ENCODE measurements at places on chromosomes 6 and 20.
A peak's percentile ranks its signal among the peaks of the same experiment; 100 is the strongest.

- no peak for DNase-seq
These were observed 186.2 kb downstream of the HAO1 start for GRCh38 chr20:7754102-7754501.

- DNase-seq, result no peak
These were observed 22.6 kb upstream of the XRN2 start for GRCh38 chr20:21280522-21281016.

GRCh38 chr6:75431379-75431778 lies 62.2 kb downstream of the FILIP1 start:
- DNase-seq, result no peak

DNA sequence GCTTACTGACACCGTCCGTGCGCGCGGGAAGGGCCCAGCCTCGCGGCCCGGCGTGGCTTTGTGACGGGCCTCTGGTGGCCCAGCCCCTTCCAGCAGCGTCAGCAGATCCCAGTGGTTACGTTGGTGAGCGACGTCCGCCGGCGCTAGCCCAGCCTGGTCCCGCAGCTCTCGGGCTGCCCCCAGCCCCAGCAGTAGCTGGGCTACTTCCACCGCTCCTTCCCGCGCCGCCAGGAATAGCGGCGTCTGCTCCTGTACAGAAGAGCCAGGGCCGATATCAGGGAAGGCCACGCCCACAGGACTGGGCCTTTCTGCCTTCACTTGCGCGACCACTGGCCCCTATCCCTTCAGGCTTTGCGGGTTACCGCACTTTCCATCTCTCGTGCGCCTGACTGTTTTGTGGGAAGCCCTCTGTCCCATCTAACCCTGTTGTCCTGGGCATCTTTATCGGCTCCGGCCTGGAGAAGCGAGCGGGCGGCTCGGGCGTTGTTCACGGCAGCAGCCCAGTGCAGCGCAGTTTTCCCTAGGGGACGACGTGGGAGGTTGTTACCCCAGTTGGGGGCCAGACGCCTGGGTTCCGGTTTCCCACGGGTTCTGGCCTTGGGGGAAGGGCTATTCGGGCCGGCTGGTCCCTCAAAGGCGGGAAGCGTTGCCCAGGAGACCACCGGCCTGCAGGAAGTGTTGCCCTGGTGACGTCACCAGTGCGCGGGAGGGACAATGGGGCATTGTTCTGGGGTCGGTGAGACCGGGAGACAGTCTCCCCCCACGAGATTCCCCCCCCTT lies 3.6 kb upstream of the GPSM3 start:
- DNase-seq, result peak; percentile 45

DNA sequence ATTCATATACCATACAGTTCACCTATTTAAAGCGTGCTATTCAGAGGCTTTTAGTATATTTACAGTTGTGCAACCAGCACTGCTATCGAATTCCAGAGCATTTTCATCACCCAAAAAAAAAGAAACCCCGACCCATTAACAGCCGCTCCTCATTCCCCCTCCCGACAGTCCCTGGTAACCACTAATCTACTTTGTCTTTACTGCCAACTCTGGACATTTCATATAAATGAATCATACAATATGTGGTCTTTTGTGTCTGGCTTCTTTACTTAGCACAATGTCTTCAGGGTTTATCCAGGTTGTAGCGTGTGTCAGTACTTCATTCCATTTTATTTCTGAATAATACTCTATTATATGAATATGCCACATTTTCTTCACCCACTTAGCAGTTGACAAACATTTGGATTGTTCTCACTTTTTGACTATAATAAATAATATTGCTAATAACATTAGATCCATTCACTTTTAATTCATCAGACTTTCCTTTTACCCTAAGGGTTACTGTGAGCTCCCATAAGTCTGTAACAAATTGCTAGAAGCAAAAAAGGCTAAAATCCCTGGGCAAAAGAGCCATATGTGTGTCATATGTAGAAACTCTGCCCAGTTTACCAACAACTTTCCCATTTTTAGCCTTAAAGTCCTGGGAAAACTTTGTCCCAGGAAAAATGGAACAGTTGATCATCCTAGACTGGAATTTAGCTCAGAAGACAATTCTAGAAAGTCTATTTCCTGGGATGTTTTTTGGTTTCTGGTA lies 23.2 kb upstream of the ROS1 start:
- no peak for DNase-seq

DNA sequence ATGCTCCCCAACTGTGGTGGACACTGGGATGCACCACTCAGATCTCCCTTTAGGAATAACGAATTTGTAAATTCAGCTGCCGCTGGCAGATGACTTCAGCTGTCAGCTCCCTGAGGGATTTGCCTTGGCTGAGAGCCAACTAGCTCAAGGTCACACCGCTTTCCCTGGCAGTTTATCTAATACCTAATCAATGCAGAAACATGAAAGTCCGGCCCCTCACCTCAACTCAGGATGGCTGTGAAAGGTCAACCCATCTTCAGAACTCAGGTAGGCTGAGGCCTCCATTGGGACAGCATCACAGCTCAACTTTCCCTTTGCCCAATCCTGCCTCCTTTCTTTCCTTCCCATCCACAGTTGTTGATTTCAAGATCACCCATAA lies 22.8 kb upstream of the SCGN start:
- DNase-seq, result no peak

DNA sequence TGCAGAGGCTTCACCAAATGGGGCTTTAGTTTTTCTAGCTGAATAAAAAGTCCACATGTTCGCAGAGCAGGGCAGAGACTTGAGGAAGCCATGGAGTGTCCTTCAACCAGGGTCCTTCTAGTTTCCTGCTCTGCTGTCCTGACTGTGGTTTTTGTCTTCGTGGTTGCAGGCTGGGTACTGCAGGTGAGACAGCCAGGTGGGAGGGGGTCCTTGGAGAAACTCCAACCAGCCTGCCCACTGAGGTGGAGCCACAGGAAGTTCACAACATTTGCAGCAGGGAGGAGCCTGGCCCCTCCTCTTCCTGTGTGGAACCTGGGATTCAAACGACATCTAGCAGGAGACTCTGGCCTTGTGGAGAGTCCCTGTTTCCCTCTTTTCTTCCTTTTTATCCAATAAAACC lies 68.8 kb upstream of the MYLIP start:
- DNase-seq, result no peak

DNA sequence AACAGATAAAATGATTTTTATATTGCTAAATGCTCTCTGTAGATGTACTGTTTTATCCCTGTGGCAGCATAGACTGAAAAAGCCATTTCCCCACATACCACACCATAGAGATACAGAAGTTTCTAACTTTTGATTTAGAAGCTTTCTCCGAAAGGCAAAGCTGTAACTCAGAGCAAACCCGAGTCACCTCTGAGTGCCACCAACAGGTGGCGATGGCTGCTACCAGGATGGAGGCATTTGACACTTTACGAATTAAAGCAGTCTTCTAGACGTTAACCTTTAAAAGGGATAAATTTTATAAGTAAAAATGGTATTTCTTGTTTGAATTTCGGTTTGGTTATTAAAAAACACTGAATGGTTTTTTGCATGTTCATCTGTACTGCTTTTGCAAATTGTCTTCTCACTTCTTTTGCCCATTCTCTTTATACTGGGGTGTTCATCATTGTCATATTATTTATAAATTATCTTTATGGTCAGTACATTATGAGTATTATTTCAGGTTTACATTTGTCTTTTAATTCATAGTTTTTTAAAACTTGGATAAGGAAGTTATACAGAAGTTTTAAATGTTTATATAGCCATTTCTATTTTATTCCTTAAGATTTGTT lies 201.0 kb upstream of the CEP162 start:
- DNase-seq, result peak; percentile 49
